Uterus (tissue), 4 donors: ENCODE measurements at places on chromosomes 2 and 18. TPM values are rescaled to one million over a fixed set of nuclear protein-coding genes. Genes with fewer than 3 reads are reported as not detected.

- DNase-seq, result no peak
These were observed 745.9 kb upstream of the FAM98A start for GRCh38 chr2:34345030-34345429.

GRCh38 chr2:2275451-2275850 lies 55.6 kb downstream of the MYT1L start:
- DNase-seq, result no peak

FHOD3 gene
- total RNA-seq, result 4.9 TPM

DNA sequence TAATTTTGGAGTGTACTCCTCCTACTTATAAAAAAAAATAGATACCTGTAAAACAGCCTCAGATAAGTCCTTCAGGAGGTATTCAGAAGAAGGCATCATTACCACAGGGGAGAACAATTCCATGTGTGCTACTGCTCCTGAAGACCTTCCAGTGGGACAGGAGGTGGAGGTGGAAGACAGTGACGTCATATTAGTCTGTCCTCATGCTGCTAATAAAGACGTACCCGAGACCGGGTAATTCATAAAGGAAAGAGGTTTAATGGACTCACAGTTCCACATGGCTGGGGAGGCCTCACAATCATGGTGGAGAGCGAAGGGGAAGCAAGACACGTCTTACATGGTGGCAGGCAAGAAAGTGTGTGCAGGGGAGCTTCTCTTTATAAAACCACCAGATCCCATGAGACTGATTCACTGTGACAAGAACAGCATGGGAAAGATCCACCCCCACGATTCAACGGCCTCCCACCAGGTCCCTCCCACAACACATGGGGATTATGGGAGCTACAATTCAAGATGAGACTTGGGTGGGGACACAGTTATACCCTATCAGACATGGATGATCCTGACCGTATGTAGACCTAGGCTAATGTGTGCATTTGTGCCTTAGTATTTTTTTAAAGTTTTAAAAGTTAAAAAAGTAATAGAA lies 98.4 kb downstream of the NDUFA10 start:
- no peak for DNase-seq

DNA sequence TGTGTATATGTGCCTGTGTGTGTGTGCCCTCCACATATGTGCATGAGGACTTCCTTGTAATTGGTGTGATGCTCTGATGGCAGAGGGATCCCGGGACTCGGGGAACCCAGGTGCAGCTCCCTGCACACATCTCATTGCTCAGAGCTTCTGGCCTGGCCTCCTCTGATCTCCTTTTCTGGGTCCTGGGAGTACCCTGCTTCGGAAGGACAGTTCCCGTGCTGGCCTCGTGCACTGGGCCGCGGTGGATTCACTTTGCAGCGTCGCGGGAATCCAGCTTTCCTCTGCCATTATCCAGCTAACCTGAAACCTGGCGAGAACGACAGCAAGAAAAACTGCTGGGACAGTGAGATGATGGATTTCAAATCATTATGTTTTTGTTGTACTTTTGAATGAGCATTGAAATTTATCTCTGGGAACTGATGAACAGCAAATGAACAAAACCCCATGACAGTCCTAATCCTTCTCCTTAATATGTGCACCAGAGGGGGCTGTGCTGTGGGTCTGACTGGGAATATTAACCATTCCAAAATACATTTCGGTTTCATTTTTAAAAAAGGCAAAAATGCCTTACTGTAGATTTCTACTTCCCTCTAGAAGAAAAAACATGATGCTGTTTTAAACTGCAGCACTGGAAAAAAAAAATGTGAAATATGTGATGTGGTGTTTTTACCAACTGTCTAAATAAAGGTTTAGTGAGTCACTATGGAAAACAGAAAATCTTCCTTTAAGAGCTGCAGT lies 78.2 kb downstream of the PTGR3 start:
- DNase-seq, result no peak

DNA sequence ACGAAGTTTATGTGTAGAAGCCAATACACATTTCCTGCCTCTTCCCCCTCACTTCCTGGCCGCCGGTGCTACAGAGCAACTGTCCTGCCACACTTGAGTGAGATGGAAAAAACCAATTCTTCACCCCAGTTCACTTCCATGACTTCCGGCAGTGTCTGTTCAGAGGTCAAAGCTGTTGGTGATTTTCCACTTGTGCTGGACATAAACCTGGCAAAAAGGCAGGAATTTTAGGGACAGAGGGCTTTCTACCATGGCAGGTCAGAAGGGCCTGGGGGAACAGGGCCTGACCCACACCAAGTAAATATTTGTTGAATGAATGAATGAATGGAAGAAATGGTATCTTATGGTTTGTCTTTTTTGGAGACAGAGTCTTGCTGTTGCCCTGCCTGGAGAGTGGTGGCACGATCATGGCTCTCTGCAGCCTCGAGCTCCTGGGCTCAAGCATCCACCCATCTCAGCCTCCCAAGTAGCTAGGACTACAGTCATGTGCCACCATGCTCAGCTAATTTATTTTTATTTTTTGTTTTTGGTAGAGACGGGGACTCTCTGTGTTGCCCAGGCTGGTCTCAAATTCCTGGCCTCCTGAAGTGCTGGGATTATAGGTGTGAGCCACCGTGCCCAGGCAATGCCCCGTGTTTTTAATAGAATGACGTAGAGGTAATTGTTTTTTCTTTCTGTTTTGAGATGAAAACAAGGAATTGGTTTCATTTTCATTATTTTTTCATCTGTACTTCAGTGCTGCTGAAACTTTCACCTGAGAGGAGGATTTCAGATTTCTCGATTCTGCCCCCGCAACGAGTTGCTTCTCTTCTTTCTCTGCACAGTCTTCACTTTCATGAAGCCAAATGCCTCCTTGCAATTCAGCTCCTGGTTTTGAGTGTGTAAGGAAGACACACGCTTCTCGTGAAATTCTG lies 48.0 kb upstream of the LPIN2 start:
- DNase-seq, result no peak

FSIP2 gene
- total RNA-seq, result 0.59 TPM

DNA sequence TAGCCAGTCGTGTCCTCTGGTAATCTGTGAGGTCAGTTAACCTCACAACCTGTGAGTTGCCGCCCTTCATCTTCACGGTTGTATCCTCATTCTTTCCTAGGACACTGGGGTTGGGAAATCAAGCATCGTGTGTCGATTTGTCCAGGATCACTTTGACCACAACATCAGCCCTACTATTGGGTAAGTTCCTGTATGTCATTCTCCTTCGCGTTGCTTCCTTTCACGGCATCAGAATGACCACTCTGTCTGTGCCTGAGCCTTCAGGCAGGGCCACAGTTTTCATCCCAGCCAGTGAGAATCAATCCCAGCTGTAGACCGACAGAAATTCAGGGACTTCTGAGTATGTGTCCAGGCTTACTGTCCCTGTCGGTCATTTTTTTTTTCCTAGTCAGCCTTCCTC lies 67.1 kb downstream of the RAB31 start:
- DNase-seq, result no peak

GRCh38 chr18:46069524-46069923 lies 2.5 kb downstream of the PSTPIP2 start:
- no peak for DNase-seq

GRCh38 chr2:147096671-147097070 lies 748.2 kb upstream of the ACVR2A start:
- no peak for DNase-seq

C2orf80 gene
- total RNA-seq, result not detected

DNA sequence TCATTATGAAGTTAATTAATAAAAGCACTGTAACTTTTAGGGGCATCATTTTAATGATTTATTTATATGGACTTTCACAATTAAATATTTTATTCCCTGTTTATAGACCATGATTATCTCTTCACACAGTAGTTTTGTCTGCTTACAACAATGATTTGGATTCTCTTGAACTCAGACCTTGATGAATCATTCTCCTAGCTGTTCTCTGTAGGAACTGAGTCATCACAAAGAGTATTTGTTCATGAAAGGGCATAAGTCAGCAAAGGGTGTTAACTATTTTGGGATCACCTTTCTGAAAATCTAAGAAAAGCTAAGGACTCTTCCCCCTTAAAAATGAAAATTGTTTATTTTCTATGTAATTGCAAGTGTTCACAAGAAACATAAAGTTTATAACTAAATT lies 461.1 kb upstream of the UBE2E3 start:
- DNase-seq, result no peak

CHRNG gene
- not detected for total RNA-seq

DNA sequence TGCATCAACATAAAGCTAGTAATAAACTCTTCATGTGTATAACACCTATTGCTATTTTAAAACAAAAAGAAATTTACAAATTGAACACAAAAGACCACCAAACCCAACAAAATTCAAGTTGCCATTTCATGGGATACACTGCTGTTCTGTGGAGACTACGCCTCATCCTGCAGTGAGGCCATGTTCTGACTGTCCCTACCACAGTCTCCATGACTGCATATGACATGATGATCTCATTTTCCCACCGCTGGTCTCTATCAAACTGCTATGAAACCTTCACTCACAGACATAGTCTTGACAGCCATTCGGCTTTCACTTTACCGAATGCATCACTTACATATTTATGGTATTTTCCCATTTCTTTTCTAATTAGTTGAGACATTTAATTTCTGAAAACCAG lies 21.2 kb upstream of the VWA3B start:
- no peak for DNase-seq

DPP4 gene
- total RNA-seq, result 1.8 TPM

DNA sequence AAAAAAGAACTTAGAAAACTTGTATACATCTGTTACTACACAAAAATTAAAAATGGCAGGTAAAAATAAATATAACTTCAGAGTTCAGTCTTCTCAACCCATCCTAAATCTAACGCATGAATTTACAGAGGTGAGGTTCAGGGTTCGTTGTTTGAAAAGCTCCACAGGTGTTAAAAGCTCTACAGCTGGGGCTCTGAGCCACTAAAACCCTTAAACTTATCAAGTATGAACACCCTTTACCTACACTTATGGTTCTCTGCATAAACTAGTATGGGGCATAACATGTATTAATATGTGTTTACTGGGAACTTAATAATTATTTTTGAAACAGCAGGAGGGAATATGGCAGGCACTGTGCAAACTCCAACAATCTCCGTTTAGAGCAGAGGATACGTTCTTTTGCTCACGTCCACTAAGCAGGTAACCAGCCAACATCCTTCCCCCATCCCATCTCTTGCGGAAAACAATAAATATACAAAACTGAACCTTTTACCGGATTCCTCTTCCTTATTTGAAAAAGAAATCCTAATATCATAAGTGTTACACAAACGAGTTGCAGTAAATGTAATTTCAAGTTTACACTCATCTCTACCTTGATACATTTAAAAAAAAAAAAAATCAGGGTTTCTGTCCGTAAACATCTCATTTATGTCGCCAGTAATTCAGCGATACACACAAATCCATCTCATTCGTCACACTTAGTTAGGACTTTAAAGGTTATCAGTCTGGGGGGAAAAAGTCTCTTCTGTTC lies 1.3 kb downstream of the PIAS2 start:
- DNase-seq, result no peak

DNA sequence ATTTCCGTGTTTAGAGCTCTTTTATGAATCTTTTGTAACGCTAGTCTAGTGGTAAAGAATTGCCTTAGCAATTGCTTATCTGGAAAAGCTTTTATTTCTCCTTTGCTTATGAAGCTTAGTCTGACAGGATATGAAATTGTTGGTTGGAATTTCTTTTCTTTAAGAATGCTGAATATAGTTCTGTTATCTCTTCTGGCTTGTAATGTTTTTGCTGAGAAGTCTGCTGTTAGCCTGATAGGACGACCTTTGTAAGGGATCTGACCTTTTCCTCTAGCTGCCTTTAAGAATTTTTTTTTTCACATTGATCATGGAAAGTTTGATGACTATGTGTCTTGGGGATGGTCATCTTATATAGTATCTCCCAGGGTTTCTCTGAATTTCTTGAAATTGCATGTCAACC lies 101.1 kb downstream of the TRABD2A start:
- DNase-seq, result no peak

DNA sequence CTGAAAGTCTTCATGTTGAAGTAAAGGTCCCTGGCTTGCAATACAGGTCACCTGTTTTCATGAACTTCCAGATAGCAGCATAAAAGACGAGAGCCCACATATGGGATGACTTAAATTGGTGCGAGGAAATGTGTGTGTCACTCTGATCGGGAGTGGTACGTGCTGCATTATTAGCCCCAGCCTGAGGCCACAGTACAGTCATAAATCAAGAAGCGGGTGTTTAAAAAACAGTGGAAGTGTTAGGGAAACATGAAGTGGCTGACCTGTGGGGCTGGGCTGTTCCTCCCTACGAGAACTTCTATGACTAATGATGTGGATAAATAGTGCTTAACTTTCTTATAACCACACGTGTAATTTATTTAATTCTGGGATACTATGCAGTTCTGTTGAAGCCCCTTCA lies 24.4 kb downstream of the RDH14 start:
- DNase-seq, result no peak

RUFY4 gene
- 0.07 TPM for total RNA-seq

IL1R2 gene
- total RNA-seq, result 8.2 TPM

NEU2 gene
- total RNA-seq, result not detected

SP100 gene
- 135 TPM for total RNA-seq

SAG gene
- not detected for total RNA-seq

DNA sequence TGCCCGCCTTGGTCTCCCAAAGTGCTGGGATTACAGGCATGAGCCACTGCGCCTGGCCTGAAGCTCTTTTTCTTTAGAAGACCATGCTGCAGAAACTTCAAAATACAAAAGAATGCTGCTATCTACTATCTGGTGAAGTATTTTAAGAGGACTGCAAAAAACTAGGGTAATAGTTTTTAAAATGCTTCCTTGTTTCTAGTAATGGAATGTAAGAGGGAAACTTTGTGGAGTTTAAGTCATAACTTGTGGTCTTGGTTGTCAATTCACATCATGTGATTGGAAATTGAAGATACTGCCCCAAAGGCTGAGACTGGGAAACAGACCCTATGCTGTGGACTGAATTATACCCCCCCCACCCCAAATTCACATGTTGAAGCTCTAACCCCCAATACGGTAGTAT lies 68.3 kb downstream of the B3GNT2 start:
- DNase-seq, result no peak

DNA sequence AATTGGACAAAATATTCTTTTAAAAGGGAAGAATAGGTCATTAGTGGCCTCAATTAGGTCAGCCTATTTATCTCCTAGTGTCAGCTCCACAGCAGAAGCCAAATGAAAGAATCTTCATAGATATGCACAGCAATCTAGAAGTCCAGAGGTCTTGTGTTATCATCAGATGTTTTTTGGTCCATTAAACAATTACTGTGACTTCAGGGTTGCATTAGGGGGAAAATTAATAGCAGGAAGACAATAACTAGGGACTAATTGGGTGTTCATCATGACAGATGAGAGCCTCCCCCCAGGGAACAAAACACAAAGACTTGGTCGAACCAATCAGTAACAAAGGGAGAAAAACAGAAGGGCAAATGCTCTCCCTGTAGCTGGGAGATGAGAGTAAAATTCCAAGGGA lies 264.7 kb downstream of the PTH2R start:
- DNase-seq, result no peak

DRC1 gene
- not detected for total RNA-seq

EMILIN1 gene
- 237 TPM for total RNA-seq

DNA sequence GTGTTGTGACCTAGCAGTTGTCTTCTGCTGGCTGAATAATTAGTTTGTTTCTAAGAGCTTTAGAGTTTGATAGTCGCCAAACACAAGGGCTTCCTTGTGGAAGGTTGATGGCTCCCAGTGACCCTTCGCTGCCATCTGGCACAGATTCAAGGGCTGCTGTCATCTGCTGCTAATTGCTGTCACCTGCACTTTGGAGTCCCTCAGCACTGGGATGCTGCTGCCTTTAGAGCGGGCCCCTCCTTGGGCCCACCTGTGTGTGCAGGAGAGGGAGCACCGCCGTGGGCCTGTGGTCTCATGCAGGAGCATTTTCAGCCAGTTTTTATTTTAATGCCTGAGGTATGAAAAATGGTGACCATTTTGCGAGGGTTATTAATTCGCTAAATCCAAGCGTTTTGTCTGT lies 154.0 kb upstream of the NFATC1 start:
- no peak for DNase-seq
